Fibroblast of lung (primary cell): ENCODE measurements at places on chromosomes 6 and 20.
A peak's percentile ranks its signal among the peaks of the same experiment; 100 is the strongest.

GRCh38 chr6:95784869-95785268 lies 207.5 kb downstream of the MANEA start:
- no peak overlapping the region for H3K27ac ChIP-seq
- H3K4me3 ChIP-seq = no peak overlapping the region
- H3K4me1 ChIP-seq = no peaks in the 10 kb centered on the region
- no peaks in the 10 kb centered on the region for H3K36me3 ChIP-seq
- no peaks in the 10 kb centered on the region for H3K27me3 ChIP-seq

DNA sequence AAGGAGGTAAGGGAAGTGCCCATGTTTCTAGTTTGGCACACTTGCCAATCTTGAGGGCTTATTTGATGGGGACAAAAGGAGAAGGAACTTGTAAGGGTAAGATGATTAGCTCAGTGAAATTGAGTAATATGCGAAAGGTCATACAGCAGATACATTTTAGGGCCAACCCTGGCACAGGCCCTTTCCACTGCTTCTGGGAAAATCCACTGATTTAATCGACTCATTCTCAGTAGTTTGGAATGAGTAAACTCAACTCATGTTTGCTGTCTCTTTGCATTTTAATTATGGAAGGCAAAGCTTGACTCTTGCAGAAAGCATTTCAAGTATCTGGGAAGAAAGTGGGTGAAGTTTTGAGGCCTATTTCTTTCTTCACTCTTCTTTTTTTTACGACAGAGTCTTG lies 20.0 kb downstream of the PHF20 start:
- DNase-seq = peak; percentile 92
- H3K4me3 ChIP-seq = no peak overlapping the region
- peaks cover 2% of the 10 kb centered on the region for H3K36me3 ChIP-seq
- no peaks in the 10 kb centered on the region for H3K27me3 ChIP-seq
- H3K27ac ChIP-seq = peak overlapping the region; percentile 75

- H3K36me3 ChIP-seq = no peaks in the 10 kb centered on the region
- H3K27me3 ChIP-seq = no peaks in the 10 kb centered on the region
- no peak overlapping the region for H3K4me3 ChIP-seq
- no peaks in the 10 kb centered on the region for H3K4me1 ChIP-seq
- no peak for DNase-seq
Observed at GRCh38 chr6:152918991-152919390, 63.9 kb downstream of the FBXO5 start.

- H3K27me3 ChIP-seq = no peaks in the 10 kb centered on the region
- H3K4me1 ChIP-seq = no peaks in the 10 kb centered on the region
- no peak overlapping the region for H3K27ac ChIP-seq
- no peak overlapping the region for H3K4me3 ChIP-seq
- H3K36me3 ChIP-seq = no peaks in the 10 kb centered on the region
- no peak for DNase-seq
Observed at GRCh38 chr20:64055893-64056638, 6.6 kb upstream of the SOX18 start.

- H3K27ac ChIP-seq = no peak overlapping the region
- no peaks in the 10 kb centered on the region for H3K36me3 ChIP-seq
- DNase-seq = no peak
- H3K4me3 ChIP-seq = no peak overlapping the region
Observed at GRCh38 chr20:24910461-24910860, 38.6 kb upstream of the CST7 start.

GRCh38 chr6:169051371-169051770 lies 202.3 kb downstream of the THBS2 start:
- no peaks in the 10 kb centered on the region for H3K36me3 ChIP-seq
- no peaks in the 10 kb centered on the region for H3K27me3 ChIP-seq
- H3K4me1 ChIP-seq = peaks cover 4% of the 10 kb centered on the region
- peak; percentile 39 for DNase-seq
- no peak overlapping the region for H3K4me3 ChIP-seq
- H3K27ac ChIP-seq = no peak overlapping the region

GRCh38 chr6:11218538-11219399 lies 13.7 kb downstream of the NEDD9 start:
- H3K27ac ChIP-seq = peak overlapping the region; percentile 76
- peaks cover 12% of the 10 kb centered on the region for H3K4me1 ChIP-seq
- DNase-seq = no peak
- H3K27me3 ChIP-seq = no peaks in the 10 kb centered on the region
- no peaks in the 10 kb centered on the region for H3K36me3 ChIP-seq

GRCh38 chr6:3752531-3753227 lies 1.2 kb upstream of the PXDC1 start:
- H3K36me3 ChIP-seq = no peaks in the 10 kb centered on the region
- H3K4me3 ChIP-seq = peak overlapping the region; percentile 61
- no peaks in the 10 kb centered on the region for H3K27me3 ChIP-seq

DNA sequence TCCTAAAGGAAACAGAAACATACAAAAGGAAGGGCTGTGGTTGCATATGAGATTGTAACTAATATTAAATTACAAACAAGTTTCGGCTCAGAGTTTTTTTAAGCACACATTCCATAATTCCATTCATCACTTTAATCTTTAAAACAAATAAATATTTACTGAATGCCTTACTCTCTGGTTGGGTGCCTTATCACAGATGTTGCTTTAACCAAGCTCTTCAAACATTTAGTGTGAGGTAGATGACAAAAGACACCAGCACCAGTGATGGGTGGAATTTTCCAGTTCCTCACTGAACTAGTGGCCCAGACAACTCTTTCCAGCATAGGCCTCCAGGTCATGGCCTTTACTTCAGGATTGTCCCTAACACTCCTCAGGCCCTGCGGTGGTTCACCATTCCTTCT lies 58.7 kb downstream of the ARHGAP18 start:
- H3K27me3 ChIP-seq = no peaks in the 10 kb centered on the region
- peaks cover 15% of the 10 kb centered on the region for H3K4me1 ChIP-seq
- no peaks in the 10 kb centered on the region for H3K36me3 ChIP-seq
- no peak for DNase-seq

GRCh38 chr20:15760001-15760621 lies 813.1 kb downstream of the KIF16B start:
- H3K27me3 ChIP-seq = no peaks in the 10 kb centered on the region
- H3K4me3 ChIP-seq = no peak overlapping the region
- no peaks in the 10 kb centered on the region for H3K36me3 ChIP-seq
- H3K4me1 ChIP-seq = no peaks in the 10 kb centered on the region
- DNase-seq = no peak
- no peak overlapping the region for H3K27ac ChIP-seq

- DNase-seq = no peak
- no peaks in the 10 kb centered on the region for H3K36me3 ChIP-seq
- H3K27ac ChIP-seq = no peak overlapping the region
- no peaks in the 10 kb centered on the region for H3K27me3 ChIP-seq
Observed at GRCh38 chr6:110378552-110378951, 20.4 kb upstream of the METTL24 start.

DNA sequence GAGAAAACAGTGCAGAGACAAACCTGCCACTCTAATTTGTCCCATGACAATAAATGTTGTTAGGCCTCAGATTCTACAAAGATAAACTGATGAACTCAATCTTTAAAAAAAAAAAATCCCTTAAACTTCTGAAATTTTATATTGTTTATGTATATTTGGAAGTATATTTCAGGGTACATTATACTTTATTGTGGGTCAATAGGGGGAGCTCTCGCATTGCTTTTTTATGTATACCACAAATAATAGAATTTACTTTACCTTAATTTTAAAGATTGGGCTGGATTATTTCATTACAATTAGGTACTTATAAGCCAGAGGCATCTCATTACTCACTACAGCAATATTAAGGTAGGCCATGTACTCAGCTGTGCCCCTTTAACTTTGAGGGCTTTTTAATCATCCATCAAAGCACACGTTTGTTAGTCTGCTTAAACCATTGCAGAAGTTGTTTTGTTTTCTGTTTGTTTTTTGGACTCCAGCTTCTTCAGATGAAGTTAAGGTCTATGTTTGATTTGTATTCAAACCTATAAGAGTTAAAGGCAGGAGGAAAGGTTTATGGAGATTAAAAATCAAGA lies 56.3 kb upstream of the EYA4 start:
- peak; percentile 23 for DNase-seq
- H3K4me3 ChIP-seq = peak overlapping the region; percentile 16
- no peak overlapping the region for H3K27ac ChIP-seq
- H3K36me3 ChIP-seq = no peaks in the 10 kb centered on the region
- H3K27me3 ChIP-seq = no peaks in the 10 kb centered on the region
- no peaks in the 10 kb centered on the region for H3K4me1 ChIP-seq

GRCh38 chr6:145372671-145373151 lies 362.6 kb downstream of the EPM2A start:
- H3K27me3 ChIP-seq = no peaks in the 10 kb centered on the region
- H3K36me3 ChIP-seq = no peaks in the 10 kb centered on the region
- no peak overlapping the region for H3K27ac ChIP-seq
- no peaks in the 10 kb centered on the region for H3K4me1 ChIP-seq

DNA sequence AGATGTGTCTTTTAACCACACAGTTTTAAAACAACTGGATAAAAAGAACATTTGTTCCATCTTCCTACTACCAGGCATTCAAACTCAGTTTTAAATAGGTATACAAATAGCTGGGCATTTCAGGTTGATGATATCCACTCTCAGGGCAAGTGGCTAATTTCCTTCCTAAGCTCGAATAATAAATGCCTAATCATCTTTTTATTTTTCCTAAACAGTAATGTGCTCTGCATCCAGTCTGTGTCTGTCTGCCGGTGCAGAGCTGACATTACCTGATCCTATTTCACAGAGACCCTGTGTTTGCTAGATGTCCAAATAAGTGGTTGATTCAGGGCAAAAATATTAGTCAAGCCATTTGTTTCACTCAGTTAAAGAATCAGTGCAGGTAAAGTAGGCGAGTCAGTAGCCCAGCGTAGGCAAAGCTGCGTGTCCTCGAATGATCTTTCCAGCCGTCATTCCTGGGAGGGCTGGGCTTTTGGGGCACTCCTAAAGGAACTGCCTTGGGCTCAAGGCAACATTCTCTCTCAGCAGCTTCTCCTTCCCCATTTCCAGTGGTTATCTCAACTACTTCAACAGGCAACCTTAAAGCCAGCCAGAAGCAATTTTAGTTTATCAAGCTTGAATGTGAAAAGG lies 74.2 kb upstream of the BMP2 start:
- H3K27me3 ChIP-seq = no peaks in the 10 kb centered on the region
- H3K4me1 ChIP-seq = no peaks in the 10 kb centered on the region
- no peak for DNase-seq
- no peak overlapping the region for H3K4me3 ChIP-seq
- no peak overlapping the region for H3K27ac ChIP-seq
- no peaks in the 10 kb centered on the region for H3K36me3 ChIP-seq
